Central memory CD8-positive, alpha-beta T cell (primary cell): ENCODE measurements at places on chromosomes 4 and X.

GRCh38 chr4:145939856-145940255 is 1.2 kb upstream of the ZNF827 start:
- H3K27ac ChIP-seq: no peak overlapping the region
- no peak overlapping the region for H3K4me3 ChIP-seq
- no peak for DNase-seq
- H3K36me3 ChIP-seq: peaks cover 24% of the 10 kb centered on the region

DNA sequence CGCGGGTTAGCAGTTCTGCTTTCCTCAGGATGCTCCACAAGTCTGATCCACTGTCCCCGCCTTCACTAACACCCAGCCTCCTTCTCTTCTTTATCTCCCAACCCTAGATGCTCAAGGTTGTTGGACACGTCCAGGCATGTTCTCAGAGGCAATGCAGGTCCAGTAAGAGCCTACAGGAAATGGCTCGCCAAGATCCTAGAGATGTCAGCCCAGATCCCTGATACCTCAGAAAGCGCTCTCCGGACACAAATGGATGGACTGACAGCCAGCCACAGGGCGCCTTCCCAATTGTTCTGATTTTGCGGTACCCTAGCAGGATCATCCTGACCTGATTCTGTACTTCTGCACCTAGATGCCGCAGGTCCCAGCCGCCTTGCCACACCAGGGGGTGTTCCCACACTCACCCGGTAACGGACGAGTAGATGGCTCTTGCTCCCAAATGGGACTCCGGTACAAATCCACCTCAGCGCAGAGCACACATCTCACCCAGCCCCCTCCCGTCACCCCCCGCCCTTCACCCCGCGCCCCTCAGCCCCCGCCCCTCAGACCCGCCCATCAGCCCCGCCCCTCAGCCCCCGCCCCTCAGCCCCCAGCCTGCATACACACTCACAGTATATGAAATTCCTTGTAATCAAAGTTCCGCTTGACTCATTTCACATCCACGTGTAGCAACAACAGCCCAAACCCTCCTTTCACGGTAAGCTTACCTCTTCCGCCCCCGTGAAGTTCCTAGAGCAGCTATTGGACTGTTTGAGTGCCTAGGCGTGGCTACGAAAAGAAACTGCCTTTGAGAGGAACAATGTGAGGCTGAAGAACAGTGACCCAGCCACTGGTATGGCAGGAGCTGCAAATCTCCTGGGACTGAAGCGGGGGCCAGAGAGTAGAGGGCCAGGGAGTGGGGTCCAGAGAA is at the start of gene EDA2R:
Gene EDA2R, minus strand, starts transcription at position 488 of the 910 bp plus-strand sequence. CDS start 23,058 bp downstream, outside the sequence.
- peak within 1 kb of the TSS; percentile 53 for H3K4me3 ChIP-seq
- no peak for DNase-seq
- H3K4me1 ChIP-seq: no peaks in the 10 kb centered on the region
- H3K36me3 ChIP-seq: no peaks in the 10 kb centered on the region
- no peak within 1 kb of the TSS for H3K27ac ChIP-seq

- no peaks in the 10 kb centered on the region for H3K4me1 ChIP-seq
- no peak overlapping the region for H3K27ac ChIP-seq
- no peaks in the 10 kb centered on the region for H3K27me3 ChIP-seq
- no peak for DNase-seq
These were observed 21.7 kb downstream of the DDIT4L start for GRCh38 chr4:100168521-100168920.

GRCh38 chr4:26344901-26345564 is 24.2 kb downstream of the RBPJ start:
- peaks cover 55% of the 10 kb centered on the region for H3K4me1 ChIP-seq
- DNase-seq: no peak
- H3K4me3 ChIP-seq: no peak overlapping the region
- H3K36me3 ChIP-seq: peaks cover 5% of the 10 kb centered on the region
- no peak overlapping the region for H3K27ac ChIP-seq

DNA sequence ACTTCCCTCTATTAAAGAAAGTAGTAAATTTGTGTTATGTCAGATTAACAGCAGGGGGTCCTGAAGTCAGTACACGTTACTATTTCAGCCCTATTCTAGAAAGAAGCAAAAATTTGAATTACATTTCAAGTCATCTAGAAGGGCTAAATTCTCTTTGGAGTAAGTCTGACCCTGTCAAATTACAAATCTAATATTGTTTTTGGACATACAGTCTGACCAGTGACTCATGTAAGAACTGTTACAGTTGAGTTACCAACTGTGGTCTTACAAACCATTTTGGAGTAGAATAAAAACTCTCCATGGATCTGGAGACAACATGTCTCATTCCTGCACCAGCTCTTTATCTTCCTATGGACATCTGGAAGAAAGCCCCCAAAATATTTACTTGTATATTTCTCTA is 36.0 kb upstream of the GYPA start:
- peaks cover 9% of the 10 kb centered on the region for H3K27me3 ChIP-seq
- H3K36me3 ChIP-seq: no peaks in the 10 kb centered on the region
- DNase-seq: no peak

- H3K27ac ChIP-seq: no peak overlapping the region
- H3K27me3 ChIP-seq: peaks cover 21% of the 10 kb centered on the region
- no peak for DNase-seq
- no peak overlapping the region for H3K4me3 ChIP-seq
These were observed 88.2 kb downstream of the SOWAHB start for GRCh38 chr4:76809594-76810305.

DNA sequence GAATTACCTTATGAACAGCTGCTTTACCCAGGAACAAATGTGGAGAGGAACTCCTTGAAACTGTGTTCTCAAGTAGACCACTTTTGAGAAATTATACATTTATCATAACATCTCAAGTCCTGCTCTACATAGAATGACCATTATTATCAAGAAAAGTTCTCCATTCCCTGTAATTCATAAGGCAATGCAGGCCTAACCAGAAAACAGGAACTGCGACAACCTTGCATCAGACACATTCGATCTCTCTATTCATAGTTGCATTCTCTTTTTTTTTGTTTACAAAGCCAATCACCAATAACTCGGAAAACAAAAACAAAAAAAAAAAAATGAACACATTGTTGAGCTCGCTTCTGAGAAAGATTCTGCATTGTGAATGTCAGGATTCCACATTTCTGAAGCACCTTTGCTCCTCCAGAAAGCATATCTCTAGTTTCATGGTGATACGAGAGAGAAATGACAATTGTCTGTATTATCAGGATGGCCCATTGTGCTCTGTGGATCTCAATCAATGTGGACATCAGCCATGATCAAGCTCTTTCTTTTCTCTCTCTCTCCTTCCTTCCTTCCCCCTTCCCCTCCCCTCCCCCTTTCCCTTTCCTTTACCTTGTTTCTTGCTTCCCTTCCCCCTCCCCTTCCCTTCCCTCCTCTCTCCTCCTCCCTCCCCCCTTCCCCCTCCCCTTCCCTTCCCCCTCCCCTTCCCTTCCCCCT is 32.4 kb upstream of the CD99 start:
- no peak for DNase-seq
- peaks cover 2% of the 10 kb centered on the region for H3K36me3 ChIP-seq
- no peaks in the 10 kb centered on the region for H3K4me1 ChIP-seq
- no peaks in the 10 kb centered on the region for H3K27me3 ChIP-seq
- peak overlapping the region; percentile 13 for H3K27ac ChIP-seq

DNA sequence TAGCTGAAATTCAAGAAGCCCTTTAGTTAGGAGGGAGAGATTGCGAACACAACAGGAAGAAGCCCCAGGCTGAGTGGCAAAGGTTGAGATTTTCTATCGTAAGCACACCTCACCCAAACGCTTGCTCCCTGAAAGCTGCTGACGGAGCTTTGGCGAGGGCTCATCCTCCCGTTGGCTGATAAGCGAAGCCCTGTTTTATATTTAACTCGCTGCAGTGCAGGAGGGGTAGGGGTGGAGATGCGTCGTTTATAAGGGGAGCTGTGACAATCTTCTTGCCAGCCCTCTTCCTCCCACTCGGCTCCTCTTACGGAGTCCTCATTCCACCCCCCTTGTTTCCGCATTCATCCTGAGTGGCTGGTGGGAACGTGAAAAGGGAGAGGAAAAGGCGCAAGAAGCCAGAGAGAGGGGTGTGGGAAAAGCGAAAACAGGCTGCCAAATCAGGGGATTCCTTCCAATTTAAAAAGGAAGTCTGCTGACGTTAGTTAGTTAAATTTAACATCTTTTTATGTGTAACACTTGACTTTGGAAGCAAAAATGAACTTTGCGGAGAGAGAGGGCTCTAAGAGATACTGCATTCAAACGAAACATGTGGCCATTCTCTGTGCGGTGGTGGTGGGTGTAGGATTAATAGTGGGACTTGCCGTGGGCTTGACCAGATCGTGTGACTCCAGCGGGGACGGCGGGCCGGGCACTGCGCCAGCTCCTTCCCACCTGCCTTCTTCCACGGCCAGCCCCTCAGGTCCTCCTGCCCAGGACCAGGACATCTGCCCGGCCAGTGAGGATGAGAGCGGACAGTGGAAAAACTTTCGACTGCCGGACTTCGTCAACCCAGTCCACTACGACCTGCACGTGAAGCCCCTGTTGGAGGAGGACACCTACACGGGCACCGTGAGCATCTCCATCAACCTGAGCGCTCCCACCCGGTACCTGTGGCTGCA is at the start of gene ENPEP:
Gene ENPEP, plus strand, starts transcription at position 275 of the 938 bp plus-strand sequence. Its CDS starts 260 bp downstream, at position 535.
- H3K27ac ChIP-seq: no peak within 1 kb of the TSS
- no peak for DNase-seq
- peaks cover 28% of the 10 kb centered on the region for H3K27me3 ChIP-seq
- H3K4me1 ChIP-seq: no peaks in the 10 kb centered on the region
- no peaks in the 10 kb centered on the region for H3K36me3 ChIP-seq

DNA sequence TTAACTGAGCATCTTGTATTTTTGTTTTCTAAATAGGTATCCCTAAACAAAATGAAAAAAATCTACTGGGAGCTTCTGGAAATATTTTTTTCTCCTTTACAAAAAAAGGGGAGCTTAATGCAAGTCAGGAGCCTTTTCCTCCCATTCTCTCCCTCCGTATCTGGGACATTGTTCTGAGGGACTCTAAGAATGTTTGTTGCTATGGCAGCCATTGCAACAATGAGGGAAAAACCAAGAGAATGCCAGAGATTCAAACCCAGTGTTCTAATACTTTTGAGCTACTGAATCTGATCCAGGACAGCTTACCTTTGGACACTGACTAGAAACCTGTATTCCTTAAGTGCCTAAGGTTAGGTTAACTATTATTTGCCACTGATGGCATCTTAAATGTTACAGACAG is 485.7 kb upstream of the HS3ST1 start:
- no peaks in the 10 kb centered on the region for H3K27me3 ChIP-seq
- no peak overlapping the region for H3K27ac ChIP-seq
- no peak overlapping the region for H3K4me3 ChIP-seq
- DNase-seq: no peak

GRCh38 chrX:78199851-78200250 is 60.4 kb upstream of the TAF9B start:
- H3K27me3 ChIP-seq: peaks cover 19% of the 10 kb centered on the region
- no peak overlapping the region for H3K27ac ChIP-seq
- H3K36me3 ChIP-seq: no peaks in the 10 kb centered on the region
- no peak overlapping the region for H3K4me3 ChIP-seq
